Stimulated activated CD4-positive, alpha-beta T cell treated with anti-CD3 and anti-CD28 coated beads, Interleukin-15, amount 100 ng/mL, for 24 hours (primary cell): ENCODE measurements at places on chromosomes 3 and 15.

GRCh38 chr3:64267721-64268604 is 42.7 kb upstream of the PRICKLE2 start:
- DNase-seq = no peak

- DNase-seq = no peak
Measured at GRCh38 chr3:18250991-18251390, 174.1 kb downstream of the SATB1 start.

GRCh38 chr3:141825216-141826011 is 51.0 kb upstream of the ATP1B3 start:
- DNase-seq = no peak

GRCh38 chr3:152301745-152302181 is 33.0 kb downstream of the MBNL1 start:
- no peak for DNase-seq

GRCh38 chr3:170414202-170414663 is 4.4 kb upstream of the CLDN11 start:
- DNase-seq = peak; percentile 41

GRCh38 chr15:62938825-62939224 is 103.7 kb upstream of the TPM1 start:
- DNase-seq = no peak

DNA sequence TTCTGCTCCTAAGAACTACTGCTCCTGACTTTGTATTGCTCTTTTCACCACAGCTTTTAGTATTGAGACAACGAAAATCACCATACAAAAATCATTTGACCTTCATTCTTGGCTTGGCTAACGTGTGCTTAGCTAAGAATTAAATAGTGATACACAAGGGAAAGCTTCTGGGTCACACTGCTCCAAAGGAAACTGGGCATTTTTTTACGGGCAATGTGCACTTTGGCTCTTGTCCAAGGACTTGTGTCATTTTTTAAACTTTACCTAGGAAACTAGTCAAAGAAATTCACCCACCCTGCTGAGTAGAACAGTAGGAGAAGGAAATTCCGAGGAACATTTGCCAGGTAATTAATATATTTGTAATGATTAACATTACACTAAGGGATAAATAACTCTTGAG is 19.8 kb downstream of the WDR72 start:
- no peak for DNase-seq

DNA sequence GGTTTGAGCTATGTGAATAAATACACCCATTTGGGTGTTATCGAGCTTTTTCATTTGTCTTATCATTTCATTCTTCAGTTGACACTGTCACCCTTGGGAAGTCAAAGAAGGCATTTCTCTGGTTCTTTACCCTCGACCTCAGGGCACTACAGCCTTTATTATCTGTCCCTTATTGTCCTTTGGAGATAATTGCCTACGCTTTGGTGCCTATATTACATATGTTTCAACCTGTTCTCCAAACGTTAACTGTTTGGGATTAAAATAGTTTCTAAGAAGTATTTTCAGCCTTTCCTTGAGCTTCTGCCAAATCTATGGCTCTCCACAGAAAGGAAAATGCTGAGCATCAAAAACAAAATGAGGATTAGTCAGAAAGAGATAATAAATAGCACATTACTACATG is 395.4 kb upstream of the ADAMTS9 start:
- no peak for DNase-seq

DNA sequence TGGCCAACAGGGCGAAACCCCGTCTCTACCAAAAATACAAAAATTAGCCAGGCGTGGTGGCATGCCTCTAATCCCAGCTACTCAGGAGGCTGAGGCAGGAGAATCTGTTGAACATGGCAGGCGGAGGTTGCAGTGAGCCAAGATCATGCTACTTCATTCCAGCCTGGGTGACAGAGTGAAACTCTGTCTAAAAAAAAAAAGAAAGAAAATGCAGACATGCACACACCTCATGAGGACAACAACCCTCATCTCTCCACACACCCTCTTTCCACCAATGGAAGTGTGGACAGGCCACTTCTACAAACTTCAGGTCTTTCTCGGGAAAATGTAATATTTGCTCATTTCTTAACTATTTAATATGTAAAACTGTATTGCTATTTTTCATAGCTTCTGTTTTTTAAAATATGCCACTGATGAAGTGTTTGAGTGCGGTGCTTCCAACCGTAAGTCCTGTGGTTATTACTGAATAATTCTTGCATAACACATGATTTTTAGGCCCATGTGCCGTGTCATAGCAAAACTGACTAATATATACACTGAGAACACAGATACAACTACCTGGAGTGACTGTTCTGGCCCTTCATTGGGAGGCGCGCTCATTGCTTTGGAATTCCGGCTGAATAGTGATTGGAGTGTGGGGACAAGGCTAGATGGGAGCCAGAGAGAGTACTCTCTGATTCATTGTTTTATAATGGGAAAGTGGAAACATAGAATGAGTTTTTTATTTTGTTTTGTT is 23.1 kb downstream of the LRRC31 start:
- DNase-seq = no peak

DNA sequence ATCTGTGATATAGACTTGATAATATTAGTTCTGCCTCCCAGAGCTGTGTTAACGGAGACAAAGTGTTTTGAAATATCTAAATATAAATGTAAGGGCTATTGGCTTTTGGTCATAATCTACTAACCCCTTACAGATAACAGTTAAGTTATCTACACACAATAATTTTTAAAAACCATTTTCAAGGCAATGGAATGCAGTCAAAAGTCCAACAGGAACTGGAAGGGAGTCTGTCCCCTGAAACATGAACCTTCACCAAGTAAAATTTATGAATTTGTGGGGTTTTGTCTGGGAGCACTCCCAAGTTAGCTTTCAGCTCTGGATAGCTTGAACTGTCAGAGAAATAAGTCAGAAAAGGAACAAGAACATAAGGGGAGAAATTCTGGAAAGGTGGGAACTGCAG is 312.3 kb upstream of the ICE2 start:
- DNase-seq = no peak

DNA sequence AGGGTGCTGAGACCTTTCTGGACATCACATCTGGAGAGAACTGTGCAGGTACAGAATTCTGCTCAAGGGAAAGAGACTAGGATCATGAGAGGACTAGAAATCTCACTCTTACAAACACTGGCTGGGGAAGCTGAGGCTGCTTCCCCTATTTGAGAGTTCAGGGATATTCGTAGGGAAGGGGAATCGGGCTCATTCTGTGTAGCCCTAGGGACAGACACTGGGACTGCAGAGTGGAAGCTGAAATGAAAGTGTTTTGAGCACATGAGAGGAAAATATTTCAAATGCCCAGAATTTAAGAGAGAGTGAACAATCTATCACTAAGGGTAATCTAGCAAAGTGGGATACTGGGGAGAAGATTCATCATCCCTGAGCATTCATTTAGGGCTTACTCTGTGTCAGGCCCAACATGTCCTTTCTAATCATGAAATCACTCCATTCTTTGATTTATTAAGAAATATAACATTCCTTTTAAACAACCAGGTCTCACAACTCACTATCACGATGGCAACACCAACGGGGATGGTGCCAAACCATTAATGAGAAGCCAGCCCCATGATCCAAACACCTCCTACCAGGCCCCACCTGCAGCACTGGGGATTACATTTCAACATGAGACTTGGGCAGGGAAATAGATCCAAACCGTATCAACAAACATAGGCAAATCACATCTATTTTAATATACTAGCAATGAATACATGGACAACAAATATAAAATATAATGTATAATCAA is 63.0 kb downstream of the CPN2 start:
- no peak for DNase-seq

GRCh38 chr3:117442566-117442965 is 733.0 kb downstream of the TUSC7 start:
- DNase-seq = no peak

- DNase-seq = no peak
Measured at GRCh38 chr3:77931255-77932009, 891.5 kb downstream of the ROBO2 start.

GRCh38 chr3:23960649-23961048 is 15.6 kb downstream of the NR1D2 start:
- no peak for DNase-seq

DNA sequence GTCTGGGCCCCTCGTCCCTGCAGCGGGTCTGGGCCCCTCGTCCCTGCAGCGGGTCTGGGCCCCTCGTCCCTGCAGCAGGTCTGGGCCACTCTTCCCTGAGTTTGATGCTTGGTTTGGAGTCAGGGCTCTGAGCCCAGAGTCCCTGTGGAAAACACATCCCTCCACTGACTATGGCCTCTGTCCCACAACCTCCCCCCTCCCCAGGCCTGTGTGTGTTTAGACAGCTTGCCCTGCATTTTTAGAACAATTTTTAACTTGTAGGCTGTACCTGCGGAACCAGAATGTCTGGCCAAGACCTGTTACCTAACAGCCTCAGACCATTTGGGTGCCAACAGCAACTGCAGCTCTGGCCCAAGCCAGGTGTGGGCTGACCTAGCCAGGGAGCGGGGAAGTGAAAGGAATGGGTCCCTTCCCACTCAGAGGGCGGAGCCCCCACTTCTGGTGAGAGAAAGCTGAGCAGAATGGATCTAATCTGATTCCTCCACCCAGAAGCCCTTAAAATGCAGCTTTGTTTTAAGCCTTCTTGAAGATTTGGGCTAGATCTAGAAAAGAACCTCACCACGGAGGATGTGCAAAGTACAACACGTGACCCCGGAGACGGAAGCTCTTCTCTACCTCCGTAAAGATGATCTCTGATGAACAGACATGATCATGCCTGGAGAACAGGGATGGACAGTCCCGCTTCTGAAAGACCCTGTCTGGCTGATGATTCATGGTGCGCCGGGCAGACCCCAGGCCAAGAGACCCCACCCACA is 60.5 kb upstream of the TFRC start:
- no peak for DNase-seq

- DNase-seq = no peak
Measured at GRCh38 chr15:38826880-38827279, 262.3 kb upstream of the RASGRP1 start.

DNA sequence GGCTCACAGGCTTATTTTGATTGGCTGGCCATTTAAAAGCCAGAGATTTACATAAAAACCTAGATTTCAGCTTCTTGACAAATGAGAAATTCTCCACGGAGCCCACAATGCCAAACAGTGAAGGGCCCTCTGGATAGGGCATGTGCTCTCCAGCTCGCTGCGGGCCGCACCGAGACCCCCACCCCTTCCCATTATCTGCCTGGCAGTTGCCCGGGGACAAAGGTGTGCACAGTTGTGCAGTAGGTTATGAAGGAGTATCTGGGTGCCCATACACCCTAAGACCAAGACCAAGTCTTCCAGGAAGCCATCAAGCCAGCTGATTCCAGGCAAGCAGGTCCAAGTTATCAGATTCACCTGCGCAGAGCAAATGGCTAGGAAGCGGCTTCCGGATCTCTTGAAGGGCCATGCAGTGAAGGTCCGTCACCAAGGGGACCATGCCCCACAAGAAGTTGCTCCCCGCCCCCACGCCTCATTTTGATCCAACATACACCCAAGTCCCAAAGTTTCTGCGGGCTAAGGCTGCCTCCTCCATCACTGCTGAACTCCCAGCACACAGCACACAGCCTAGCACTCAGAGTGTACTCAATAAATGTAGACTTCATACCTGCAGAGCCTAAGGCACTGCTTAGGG is 1.3 kb downstream of the MRPS25 start:
- no peak for DNase-seq

GRCh38 chr15:89209057-89209456 is 12.3 kb downstream of the RLBP1 start:
- no peak for DNase-seq

GRCh38 chr15:89628301-89628700 is 27.0 kb downstream of the KIF7 start:
- DNase-seq = no peak

GRCh38 chr15:100129677-100130076 is 212.1 kb downstream of the ADAMTS17 start:
- no peak for DNase-seq

DNA sequence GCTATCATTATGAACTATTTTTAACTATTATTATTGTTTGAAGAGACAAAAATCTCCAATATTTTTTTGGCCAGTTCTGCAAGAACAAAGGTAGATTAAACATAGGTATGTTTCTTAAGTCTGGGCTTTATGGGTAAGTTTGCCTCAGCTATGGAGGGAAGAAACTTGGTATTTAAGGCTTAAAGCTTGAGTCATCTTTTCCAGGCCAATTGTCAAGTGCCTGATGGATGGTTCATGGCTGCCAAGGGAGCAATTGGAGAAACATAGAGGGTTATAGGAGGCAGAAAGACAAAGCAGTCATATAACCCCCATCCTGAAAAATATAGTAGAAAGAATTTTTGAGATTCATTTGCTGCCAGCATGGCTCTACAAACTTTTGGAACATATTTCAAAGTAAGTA is 7.2 kb upstream of the STAC start:
- no peak for DNase-seq

DNA sequence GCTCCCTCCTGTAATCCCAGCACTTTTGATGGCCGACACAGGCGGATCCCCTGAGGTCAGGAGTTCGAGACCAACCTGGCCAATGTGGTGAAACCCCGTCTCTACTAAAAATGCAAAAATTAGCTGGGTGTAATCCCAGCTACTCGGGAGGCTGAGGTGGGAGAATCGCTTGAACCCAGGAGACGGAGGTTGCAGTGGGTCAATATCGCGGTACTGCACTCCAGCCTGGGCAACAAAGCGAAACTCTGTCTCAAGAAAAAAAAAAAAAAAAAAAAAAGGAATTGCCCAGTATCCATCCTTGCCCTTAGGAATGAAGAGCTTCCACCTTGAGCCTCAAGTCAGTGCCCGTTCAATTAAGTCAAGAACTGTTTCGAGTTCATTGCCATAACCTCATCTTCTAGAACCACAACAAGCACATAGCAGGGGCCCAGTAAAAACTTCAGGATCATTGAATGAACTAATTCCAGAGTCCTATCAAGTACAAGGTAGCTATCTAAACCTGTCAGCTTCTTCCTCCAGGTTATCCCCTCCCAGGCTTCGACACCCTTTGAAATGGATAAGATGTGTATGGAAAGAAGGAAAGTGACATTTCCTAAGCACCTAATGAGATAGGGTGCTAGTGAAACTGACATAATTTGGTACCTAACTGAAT is 826 bp downstream of the DBR1 start:
- DNase-seq = no peak

- DNase-seq = no peak
Measured at GRCh38 chr3:114404590-114404989, 110.8 kb downstream of the TIGIT start.

DNA sequence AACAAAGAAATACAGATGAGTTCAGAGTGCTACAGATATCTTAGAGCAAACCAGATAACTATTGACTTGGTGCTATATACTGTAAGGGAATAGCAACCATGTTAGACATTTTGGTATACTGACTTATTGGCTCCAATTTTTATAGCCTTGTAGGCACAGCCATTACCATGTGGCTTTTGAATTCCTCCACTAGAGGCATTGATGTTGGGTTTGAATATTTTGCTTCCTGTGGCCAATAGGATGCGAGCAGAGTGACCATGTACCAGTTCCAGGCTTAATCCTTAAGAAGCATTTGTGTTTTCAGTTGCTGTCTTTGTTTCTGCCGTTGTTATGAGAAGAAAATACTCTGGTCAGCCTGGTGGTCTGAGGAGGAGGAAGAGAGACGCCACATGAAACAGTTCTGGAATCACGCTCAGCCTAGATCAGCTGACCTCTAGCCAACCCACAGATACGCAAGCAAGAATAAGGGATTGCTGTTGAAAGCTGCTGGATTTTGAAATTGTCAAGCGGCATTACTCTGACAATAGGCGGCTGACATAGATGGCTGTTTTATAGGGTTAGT is 109.4 kb upstream of the TNIK start:
- no peak for DNase-seq
